Muscle of leg (tissue), 16 donors: ENCODE measurements at places on chromosomes 7 and 10.

- DNase-seq = no peak
Measured at GRCh38 chr7:96181174-96181573, 140.7 kb downstream of the SLC25A13 start.

DNA sequence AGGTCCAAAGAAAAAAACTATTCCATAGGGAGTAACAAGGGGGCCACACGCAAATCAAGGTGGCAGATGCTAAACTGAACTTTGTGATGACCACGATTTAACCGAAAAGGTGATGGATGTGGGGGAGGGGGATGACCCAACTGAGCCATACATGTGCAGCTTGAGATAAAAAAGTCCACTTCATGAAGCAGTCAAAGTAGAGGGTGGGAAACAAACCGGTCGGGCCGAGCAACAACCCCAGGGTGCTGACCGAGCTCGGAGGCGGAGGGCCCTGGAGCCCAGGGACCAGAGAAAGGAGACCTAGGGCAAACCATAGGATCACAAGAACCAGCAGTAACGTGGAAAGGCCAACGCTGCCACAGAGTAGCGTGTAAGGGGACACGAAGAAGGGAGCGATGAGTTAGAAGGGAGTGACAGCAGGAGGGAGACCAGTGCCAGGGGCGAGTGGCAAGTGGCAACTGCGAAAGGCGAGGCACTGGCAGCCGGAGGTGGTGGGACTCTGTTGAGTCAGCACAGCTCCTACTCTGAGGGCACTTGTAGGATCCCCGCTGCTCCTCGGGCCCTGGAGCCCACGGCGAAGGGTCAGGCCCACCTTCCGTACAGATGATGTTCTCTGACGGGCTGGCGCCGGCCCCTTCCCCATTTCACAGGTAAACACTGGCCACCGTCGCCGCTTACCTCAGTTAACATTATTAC lies 540 bp downstream of the SNX13 start:
- DNase-seq = peak; percentile 44

GRCh38 chr7:76220185-76221057 lies 18.7 kb downstream of the SRRM3 start:
- DNase-seq = peak; percentile 14

DNA sequence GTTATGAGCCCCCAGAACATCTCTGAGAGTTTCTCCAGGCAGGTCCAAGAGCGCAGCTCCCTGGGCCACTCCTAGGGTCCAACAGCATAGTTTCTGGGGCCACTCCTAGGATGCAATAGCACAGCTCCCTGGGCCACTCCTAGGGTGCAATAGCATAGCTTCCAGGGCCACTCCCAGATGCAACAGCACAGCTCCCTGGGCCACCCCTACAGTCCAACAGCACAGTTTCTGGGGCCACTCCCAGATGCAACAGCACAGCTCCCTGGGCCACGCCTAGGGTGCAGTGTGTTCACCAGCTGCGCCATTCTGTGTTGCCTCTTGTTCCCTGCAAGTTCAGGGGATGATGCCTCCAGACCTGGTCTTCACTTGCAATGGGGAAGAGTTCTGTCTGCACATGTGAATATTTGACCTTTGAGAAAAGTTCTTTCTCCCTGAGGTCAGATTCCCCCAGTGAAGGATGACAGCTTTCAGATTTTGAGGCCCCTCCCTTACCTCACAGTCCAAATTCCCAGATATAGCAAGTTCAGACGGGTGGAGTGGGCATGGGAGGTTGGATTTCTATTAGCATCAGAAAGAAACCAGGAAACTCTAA lies 43.0 kb upstream of the LEP start:
- DNase-seq = no peak

DNA sequence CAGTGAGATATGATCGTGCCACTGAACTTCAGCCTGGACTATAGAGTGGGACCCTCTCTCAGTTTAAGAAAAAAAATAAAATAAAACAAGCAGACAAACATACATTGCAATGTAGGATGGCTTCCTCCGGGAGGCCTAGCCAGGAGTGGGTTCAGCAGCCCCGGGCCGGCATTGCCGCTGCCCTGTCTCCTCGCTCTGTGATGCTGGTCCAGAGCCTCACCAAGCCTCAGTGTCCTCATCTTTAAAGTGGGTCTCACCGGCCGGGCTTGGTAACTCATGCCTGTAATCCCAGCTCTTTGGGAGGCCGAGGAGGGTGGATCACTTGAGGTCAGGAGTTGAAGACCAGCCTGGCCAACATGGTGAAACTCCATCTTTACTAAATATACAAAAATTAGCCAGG lies 71.6 kb downstream of the PTPRE start:
- no peak for DNase-seq

DNA sequence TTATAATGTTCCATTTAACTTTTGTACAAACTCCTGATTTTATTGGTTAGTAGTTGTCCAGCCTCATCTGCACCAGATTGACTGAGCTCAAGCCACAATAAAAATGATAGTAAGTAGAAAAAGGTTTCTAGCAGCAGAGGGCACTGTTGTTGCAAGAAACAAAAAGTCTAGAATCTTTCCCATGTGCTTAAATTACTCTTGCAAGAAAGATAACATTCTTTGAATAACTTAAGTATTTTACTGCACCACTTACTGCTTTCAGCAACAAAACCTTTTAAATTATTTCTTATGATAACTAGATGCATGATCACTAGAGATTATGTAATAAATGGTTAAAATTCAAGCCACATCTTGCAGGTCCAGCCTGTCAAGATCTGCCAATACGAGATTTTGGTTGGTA lies 27.0 kb downstream of the LMOD2 start:
- peak; percentile 52 for DNase-seq

- DNase-seq = no peak
Measured at GRCh38 chr7:30181736-30182522, 47.1 kb downstream of the MTURN start.

GRCh38 chr7:42745357-42746059 lies 166.4 kb downstream of the C7orf25 start:
- DNase-seq = peak; percentile 90

GRCh38 chr10:92241158-92241500 lies 49.7 kb downstream of the CPEB3 start:
- DNase-seq = no peak

- DNase-seq = no peak
Measured at GRCh38 chr7:10875080-10875479, 98.6 kb upstream of the PHF14 start.

GRCh38 chr10:90723416-90724068 lies 134.3 kb downstream of the HTR7 start:
- DNase-seq = no peak

- DNase-seq = no peak
Measured at GRCh38 chr10:3417096-3417495, 244.5 kb upstream of the PITRM1 start.

DNA sequence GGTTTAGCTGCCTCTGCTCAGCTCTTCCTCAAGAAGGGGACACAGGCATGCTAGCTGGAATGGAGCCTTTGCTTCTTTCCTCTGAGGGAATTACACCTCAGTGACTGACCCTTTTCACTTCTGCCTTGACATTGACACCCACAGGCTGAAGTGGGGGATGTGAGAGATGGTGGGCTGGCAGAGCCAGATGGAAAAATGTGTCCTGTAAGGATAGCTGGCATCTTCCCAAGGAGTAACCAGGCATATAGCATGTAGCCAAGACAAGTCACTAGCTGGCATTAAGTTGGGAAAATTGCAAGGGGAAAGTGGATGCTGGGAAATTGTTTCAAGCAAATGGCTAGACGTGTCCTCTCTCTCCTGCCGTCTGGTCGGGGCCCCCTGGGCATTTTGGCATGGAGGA lies 19.9 kb downstream of the STMP1 start:
- peak; percentile 12 for DNase-seq

DNA sequence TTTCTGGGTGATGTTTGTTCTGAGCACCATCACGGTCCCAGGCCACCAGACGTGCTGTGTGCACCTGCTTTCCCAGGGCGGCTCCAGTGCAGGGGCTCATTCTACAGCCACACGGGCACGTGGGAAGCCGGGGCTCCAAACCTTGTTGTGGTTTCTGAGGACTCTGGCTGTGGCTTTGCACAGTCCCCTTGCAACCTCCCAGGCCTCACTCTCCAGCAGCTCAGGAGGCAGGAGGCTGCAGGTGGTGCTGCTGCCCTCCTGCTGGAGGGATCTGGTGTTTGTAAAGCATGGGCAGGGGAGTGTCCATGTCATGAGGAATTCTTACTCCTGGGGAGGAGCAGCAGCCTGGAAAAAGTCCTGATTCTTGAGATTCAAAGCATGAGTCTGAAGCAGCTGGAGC lies 54.3 kb downstream of the INSYN2A start:
- no peak for DNase-seq

GRCh38 chr10:9297580-9297979 lies 1243.1 kb downstream of the GATA3 start:
- DNase-seq = no peak

GRCh38 chr7:159030490-159031134 lies 114.1 kb downstream of the VIPR2 start:
- peak; percentile 67 for DNase-seq

- DNase-seq = no peak
Measured at GRCh38 chr7:7773334-7774309, 55.2 kb upstream of the RPA3 start.
